ENCODE measurements at places on chromosomes 7 and 10. TPM values are rescaled to one million over a fixed set of nuclear protein-coding genes. Genes with fewer than 3 reads are reported as not detected.

TAC1 gene
- total RNA-seq, result not detected

NME8 gene
- not detected for total RNA-seq

AOAH gene
- total RNA-seq, result not detected

SYNPO2L gene
- total RNA-seq, result not detected

PAPOLB gene
- total RNA-seq, result not detected

GIMAP4 gene
- not detected for total RNA-seq

MUC3A gene
- 17.6 TPM for total RNA-seq

TRIM50 gene
- total RNA-seq, result not detected

FAM241B gene
- total RNA-seq, result 20.5 TPM

CD36 gene
- 0.06 TPM for total RNA-seq

KAZALD1 gene
- total RNA-seq, result 2.6 TPM

DHX32 gene
- total RNA-seq, result 43.6 TPM

SEC31B gene
- 2.2 TPM for total RNA-seq

CLRN3 gene
- not detected for total RNA-seq

CALHM1 gene
- total RNA-seq, result not detected

LMOD2 gene
- total RNA-seq, result not detected

SFTPA1 gene
- total RNA-seq, result not detected

PRRT4 gene
- total RNA-seq, result 0.81 TPM

SPAM1 gene
- not detected for total RNA-seq

LRMDA gene
- 4.2 TPM for total RNA-seq

CH25H gene
- 0.09 TPM for total RNA-seq

KLF14 gene
- total RNA-seq, result 0.05 TPM

ZNF804B gene
- not detected for total RNA-seq

GIMAP1 gene
- not detected for total RNA-seq

OR2A12 gene
- total RNA-seq, result not detected

NEURL1 gene
- 0.18 TPM for total RNA-seq

UBE2D1 gene
- total RNA-seq, result 6.8 TPM

SLC26A5 gene
- total RNA-seq, result not detected

RET gene
- 1.1 TPM for total RNA-seq

ELFN1 gene
- 0.35 TPM for total RNA-seq
